ENCODE measurements at places on chromosomes 2 and 18.

DNA sequence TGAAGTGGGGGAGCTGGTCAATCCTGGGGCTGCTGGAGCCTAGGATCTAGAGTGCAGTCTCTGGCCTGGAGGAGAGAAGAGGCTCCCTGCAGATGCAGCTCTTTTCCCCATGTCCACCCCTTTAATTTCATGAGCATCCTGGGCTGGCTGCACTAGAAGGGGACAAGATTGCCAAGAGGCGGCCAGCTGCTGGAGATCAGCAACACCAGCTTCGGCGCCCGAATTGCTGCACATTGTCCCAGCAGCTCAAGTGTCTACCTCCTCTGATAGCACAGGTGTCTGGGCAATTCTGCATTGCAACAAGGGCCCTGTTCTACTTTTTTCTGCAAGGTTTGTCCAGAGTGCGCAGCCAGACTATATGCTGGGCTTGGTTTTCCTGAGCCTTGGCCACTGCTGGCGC lies 125.7 kb downstream of the AGAP1 start:
- DNase-seq = no peak

DNA sequence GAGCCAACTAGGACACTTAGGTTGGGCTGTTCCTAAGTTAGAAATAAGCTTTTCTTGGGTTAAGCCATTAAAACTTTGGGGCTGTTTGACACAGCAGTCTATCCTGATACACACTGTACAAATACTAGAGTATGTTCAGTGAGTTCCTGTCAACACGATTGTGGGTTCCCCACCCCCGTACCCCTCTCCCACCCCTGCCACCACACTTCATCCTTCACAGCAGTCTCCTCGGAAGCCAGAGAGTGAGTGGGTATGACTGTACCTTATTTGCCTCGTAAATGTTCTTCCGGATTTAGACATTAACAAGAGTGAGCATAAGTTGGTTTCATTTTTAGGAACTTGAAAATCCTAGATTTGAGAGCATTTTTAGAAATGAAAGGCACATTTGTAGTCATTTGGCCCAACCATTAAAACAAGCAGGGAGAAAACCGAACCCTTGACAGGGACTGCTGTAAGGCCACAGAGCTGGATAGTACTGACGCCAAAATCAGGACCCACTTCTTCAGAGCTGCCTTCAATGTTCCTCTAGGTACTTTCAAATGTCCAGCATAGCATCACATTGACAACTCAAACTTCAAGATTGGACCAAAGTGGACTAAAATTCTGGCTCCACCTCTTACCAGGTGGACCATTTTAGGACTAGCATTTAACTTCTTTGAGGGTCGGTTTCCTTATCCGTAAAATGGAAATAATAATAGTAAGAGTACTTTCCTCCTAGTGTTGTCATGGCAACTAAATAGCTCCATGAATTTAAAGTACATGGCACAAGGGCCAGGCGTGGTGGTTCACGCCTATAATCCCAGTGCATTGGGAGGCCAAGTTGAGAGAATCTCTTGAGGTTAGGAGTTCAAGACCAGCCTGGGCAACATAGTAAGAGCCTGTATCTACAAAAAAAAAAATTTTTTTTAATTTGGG lies 166.3 kb upstream of the SERTAD2 start:
- DNase-seq = no peak

DNA sequence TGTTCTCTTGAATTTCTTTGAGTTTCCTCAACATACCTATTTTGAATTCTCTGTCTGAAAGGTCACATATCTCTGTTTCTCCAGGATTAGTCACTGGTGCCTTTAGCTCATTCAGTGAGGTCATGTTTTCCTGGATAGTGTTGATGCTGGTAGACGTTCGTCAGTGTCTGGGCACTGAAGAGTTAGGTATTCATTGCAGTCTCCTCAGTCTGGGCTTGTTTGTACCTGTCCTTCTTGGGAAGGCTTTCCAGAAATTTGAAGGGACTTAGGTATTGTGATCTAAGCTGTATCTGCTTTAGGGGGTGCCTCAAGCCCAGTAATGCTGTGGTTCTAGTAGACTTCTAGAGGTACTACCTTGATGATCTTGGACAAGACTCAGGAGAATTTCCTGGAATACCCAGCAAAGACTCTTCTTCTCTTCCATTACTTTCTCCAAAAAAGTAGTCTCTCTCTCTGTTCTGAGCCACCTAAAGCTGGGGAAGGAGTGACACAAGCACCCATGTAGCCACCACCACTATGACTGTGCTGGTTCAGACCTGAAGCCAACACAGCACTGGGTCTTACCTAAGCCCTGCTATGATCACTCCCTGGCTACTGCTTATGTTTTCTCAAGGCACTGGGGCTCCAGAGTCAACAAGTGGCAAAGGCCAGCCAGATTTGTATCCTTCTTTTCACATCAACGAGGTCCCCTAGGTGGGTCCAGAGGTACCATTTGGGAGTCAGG lies 852.0 kb downstream of the BCL11A start:
- DNase-seq = no peak

DNA sequence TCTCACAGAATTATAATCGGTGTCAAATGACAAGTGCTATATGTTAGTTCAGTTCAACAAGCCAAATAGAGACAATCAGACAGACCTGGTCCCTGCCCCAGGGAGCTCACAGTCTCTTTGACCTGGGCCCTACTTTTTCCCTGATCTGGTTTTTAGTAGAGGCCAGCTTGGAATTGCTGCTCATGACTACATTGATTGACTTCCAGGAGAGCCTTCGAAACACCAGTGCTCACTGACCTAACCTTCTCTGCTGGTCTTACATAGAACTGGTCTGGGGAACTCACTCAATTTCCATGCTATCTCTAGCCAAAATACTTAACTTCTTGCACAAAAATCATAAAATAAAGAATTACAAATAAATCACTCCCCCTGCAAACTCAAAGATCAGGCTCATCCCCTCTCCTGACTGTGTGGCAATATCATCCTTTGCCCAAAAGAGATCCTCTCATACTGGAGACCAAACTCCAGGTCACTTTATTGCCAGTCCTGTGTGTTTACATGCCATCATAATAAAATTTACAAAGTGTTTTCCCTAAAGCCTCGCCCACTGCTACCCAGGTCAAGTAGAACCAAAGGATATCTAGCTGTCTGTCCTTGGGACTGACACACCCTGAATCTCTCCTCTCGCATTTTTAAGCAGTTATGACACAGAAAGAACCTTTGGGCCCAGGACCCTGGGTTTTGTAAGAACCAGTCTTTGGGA lies 53.2 kb downstream of the PROC start:
- no peak for DNase-seq

DNA sequence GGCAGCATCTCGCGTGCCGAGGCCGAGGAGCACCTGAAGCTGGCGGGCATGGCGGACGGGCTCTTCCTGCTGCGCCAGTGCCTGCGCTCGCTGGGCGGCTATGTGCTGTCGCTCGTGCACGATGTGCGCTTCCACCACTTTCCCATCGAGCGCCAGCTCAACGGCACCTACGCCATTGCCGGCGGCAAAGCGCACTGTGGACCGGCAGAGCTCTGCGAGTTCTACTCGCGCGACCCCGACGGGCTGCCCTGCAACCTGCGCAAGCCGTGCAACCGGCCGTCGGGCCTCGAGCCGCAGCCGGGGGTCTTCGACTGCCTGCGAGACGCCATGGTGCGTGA lies 10.7 kb downstream of the ZAP70 start:
- DNase-seq = no peak

GRCh38 chr2:232085164-232085563 lies 123.7 kb downstream of the DIS3L2 start:
- no peak for DNase-seq

DNA sequence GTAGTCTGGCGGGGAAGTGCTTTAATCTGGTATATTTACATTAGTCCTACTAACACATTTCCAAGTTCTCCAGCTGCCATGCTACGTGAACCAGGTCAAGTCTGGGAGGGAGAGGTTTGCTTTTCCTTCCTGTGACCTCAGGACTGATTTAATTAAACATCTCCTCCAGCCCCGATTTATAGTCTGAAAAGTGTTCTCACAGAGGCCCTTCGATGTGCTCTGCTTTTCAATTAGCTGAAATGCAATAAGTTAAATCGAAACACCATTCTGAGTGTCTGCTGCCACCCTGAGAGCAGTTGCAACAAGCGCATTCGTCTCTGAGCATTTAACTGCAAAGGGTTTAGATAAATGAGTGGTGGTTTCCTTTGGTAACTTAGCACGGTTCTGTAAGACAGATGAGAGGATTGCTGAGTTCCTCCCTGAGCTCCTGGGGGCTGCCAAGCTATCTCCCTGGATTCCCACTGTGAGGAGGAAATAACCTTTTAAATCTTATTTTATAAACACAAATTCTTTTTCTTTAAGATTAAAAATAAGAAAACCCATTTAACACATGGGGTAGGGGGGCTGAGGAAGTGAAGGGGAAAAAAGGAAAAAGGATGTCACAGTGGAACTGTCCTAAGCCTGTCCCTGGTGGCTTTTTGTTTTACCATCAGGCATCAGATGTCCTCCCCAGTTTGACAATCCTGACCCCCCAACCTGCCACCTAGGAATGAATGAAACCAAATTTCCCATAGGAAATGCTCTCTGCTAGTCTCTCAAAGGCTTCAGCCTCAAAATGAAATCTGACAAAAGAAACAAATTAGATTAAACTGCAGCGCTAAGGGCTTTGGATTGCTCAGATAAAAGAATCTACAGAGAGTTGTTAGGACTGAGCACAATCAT lies 56.5 kb upstream of the CREB1 start:
- peak; percentile 87 for DNase-seq

- DNase-seq = peak; percentile 18
Observed at GRCh38 chr2:234550056-234550455, 53.2 kb upstream of the ARL4C start.

GRCh38 chr2:20584045-20584398 lies 66.9 kb downstream of the HS1BP3 start:
- DNase-seq = no peak

DNA sequence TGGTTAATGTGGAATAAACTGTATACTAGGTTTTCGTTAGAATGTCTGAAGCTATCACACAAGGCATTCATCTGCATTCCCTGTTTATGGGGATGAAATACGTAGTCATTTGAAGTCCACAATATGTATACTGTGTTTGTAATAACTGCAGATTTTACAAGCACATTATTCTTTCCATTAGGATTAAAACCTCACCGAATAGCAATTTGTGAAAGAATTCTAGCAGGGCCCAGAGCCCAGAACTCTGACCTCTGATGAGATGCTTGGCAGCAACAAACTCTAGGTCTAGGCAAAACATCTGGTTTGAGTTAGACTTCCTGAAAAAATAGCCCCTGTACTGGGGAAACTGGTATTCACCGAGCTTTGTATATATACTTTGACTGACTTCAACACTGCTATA lies 158.2 kb downstream of the SRBD1 start:
- peak; percentile 92 for DNase-seq

DNA sequence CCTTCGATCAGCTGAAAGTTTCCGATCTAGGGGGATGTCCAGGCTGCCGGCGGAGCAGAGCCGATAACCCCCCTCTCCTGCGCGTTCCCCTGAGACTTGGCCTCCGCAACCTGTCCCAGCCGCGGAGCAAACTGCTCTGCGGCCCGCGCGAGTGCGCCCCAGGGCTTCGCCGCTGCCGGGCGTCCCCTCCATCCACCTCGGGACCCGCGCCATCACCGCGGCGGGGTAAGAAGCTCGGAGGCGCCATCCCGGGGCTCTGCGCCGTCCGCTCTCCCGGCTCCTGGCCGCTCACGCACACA lies 990 bp upstream of the GDF7 start:
- no peak for DNase-seq

DNA sequence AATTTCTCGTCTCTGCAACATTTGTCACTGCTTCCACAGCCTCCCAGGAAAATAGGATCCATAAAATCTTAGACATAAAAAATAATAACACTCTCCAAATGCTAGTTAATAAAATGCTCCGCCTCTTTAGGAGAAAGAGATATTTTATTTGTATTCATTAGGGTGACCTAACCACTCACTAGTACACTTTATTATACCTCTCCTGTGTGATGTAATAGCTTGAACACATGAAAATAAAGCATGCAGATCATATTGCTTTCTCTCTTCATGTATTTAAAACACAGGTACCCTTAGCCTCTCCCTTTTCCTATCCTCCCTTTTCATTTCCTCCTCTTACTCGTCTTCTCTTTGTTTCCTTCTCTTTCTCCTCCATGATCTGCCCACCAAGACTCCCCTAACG lies 694.2 kb downstream of the EPHA4 start:
- no peak for DNase-seq

DNA sequence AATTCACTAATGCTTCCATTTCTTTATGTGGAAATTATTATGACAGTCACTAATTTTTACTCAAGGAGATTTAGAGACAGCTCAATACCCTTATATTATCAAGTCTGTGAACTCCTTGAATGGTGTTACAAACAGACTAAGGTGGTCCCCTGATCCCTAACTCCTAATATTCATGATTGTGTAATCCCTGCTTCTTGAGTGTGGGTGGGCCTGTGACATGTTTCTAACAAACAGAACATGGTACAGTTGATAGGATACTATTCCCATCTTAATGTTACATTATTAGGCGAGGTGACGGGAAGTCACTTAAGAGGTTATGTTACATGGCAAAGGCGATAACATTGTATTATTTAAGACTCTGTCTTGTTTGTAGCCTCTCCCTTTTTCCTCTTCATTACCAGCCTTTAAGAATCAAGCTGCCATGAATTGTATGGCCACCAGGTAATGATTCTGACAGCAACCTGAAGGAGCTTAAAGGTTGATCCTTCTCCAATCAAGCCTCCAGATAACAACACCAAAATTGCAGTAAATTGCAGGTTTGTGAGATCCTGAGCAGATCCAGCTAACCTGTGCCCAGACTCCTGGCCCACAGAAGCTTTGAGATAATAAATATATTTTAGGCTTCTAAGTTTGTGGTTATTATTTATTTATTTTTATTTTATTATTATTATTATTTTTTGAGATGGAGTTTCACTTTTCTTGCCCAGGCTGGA lies 32.1 kb downstream of the CYTIP start:
- no peak for DNase-seq

DNA sequence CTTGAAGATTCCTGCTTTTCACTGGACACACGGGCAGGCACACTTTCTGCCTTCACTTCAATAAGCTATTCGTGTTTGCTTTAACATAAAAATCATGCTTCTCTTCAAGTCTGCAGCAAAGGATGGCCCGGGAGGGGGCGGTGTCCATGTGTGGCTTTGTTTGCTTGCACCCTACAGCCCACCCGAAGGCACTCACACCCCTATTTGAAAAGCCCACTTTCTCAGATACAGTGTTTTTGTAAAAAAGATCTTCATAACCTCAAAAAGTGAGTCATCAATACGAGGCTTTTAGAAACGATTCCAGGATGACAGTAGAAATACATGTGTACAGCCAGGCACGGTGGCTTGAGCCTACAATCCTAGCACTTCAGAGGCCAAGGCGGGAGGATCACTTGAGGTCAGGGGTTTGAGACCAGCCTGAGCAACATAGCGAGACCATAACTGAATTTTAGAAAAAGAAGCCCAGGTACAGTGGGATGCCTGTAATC lies 36.5 kb upstream of the HPCAL1 start:
- peak; percentile 18 for DNase-seq

DNA sequence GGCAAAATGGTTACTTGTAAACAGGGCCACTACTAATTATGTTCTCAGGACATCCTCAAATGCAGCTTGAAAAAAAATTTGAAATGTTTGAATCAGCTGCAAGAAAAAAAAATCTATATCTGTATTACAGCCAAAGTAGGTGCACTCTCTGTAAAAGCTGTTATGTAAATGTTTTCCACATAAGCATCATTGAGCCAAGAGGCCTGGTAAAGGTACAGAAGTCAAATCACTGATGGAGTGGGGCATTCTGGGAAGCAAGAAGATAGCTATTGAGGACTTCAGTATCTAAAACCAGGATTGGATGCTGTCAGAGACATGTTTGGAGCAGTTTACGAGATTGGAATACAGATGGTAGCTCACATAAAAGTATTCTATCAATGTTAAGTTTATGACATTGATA lies 80.3 kb downstream of the MAPRE2 start:
- no peak for DNase-seq

Data from fibroblast of skin of abdomen (primary cell).